ENCODE measurements at places on chromosomes 2 and 18.

DNA sequence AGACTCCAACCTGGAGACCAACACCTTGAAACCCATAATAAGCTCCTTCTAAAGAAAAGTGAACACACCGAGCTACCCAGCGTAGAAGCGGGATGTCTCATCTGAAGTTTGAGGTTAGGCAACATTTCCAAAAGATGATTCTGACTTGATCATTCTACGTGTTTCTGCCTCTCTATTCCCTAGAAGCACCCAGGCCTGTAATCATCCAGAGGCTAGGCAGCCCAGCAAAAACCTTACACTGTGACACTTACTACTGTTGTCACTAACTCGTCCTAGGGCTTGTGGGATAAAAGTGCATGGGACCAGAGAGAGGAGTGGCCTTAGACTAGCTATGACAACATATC is 1.4 kb downstream of the ZBTB14 start:
- no peak for DNase-seq

- DNase-seq = no peak
These were observed 128.9 kb upstream of the GATA6 start for GRCh38 chr18:22040533-22040932.

DNA sequence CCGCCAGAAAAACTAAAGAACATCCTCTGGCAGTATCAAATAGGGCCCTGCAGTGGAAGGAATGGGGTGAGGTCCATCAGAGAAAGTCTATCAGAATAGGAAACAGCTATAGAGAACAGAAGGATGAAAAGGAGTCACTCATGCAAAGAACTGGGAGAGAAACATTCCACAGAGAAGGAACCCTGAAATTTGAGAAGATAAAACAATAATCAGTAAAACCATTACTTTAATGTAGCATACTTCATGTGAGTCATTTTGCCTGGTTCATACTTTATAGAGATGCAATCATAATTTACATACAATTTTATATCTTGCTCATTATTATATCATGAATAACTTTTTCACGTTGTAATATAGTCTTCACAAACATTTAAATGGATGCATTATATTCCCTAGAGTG is 402.2 kb downstream of the NCKAP5 start:
- no peak for DNase-seq

DNA sequence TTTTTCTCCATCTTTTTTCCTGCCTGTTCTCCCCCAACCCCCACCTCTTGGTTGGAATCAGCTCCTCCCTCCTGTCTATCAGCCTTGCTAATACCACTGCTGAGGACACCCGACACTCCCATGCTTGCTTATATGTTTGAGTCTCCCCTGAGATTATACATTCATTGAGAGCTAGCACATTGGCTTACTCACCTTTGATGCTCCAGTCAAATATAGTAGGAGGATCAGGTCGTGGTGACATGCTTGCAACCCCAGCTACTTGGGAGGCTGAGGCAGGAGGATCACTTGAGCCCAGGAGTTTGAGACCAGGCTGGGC is 91.5 kb upstream of the CCBE1 start:
- DNase-seq = no peak

- DNase-seq = no peak
These were observed 168.4 kb upstream of the NCKAP5 start for GRCh38 chr2:133736674-133737073.

DNA sequence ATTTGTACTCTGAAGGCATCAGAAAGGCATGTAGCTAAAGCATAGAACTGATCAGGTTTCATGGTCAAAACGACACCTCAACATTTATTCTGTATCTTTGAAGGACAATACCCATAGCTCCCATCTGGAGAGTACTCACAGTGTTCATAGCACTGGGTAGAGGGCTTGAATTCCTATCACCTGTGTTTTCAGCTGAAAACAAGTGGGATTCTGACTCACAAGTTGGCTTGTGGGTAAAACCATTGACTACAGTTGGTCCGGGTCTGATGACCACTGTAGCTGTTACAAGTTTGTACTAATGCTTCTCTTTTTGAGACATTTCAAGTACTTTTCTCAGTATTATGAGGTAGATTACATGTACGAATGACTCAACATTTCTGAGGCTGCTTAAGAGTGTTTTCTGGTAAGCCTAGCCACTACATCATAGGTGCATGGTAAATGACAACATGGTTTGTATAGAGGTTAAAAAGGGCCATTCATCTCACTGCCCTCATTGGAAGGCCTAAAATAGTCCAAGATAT is 68.6 kb upstream of the PELI1 start:
- no peak for DNase-seq

GRCh38 chr18:7094427-7094826 is 23.2 kb downstream of the LAMA1 start:
- no peak for DNase-seq

DNA sequence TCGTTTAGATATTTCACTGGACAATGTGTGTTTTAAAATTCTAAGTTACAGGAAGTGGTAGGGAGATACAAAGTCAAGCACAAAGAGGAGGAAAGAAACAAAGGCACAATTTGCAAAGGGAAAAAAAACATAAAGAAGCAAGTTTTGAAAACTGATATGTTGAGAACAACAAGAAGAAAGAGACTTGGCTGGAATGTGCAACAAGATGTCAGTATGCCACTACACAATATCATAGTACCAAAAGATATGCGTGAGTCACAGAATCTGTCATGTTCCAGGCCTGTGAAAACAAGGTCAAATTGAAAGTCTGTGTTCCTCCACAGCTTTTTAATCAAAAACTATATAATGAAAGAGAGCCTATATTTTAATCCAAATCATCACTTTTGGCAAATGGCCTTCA is 12.0 kb downstream of the EXOC6B start:
- no peak for DNase-seq

DNA sequence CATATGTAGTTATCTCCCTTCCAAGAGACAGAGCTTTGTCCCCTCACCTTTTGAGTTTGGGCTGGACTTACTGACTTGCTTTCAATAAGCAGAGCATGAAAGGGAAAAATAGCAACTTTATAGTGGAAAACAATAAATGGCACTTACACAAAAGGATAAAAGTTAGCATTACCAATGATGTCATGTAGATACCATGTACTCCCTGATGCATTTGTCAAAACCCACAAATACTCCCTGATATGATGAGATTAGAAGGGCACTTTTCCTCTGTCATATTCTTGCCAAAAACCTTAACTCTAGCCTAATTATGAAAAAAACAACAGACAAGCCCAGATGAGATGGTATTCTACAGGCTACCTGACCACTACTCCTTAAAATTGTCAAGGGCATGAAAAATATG is 16.0 kb downstream of the HIBCH start:
- no peak for DNase-seq

GRCh38 chr18:79720359-79720733 is 40.7 kb downstream of the CTDP1 start:
- DNase-seq = no peak

DNA sequence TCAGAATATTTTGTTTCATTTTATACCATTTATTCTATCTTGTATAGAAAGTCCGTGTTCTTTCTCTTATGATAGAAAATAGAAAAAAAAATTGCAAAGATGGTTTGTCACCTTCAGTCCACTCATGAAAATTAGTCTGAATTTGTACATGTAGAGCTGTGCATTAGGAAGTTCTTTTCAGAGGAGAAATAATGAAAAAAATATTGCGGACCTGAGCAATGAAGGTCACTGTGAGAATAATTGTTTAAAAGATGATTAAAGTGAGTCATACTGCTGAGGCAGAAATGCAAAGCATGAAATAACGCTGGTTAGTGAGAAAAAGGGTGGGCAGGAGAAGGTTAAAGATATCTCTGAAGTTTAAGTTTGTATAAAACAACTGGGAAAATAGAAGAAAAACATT is 431.1 kb downstream of the TMX3 start:
- no peak for DNase-seq

DNA sequence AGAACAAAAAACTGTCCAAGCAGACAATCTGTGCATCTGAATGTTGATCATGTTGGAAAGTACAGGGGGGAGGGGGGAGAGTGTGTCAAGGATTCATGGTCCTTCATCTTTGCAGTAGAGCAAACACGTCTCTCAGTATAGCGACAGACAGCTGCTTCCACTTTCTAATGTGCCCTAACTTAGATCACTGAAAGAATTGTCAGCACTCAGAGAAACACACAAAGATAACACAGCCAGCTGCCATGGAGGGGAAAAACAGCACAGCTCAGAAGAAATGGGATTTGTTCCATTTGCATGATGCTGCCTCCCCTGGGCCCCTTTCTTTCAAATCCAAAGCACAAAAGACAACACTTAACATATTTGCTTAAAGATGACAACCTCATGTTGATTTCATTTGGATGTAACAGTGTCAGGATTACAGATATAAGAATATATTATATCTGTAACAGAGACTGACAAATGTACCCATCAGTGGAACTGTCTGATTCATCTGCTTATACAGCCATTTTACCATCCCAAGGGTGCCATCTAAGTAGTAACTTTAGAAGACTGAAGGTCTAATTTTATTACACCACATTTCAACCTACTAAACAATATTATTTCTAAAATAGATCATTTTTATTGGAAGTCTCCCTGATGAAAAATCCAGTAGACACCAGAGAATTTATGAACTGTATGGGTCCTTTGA is 17.7 kb downstream of the FIGN start:
- DNase-seq = no peak

GRCh38 chr2:10428924-10429323 is 19.2 kb downstream of the ODC1 start:
- DNase-seq = no peak

DNA sequence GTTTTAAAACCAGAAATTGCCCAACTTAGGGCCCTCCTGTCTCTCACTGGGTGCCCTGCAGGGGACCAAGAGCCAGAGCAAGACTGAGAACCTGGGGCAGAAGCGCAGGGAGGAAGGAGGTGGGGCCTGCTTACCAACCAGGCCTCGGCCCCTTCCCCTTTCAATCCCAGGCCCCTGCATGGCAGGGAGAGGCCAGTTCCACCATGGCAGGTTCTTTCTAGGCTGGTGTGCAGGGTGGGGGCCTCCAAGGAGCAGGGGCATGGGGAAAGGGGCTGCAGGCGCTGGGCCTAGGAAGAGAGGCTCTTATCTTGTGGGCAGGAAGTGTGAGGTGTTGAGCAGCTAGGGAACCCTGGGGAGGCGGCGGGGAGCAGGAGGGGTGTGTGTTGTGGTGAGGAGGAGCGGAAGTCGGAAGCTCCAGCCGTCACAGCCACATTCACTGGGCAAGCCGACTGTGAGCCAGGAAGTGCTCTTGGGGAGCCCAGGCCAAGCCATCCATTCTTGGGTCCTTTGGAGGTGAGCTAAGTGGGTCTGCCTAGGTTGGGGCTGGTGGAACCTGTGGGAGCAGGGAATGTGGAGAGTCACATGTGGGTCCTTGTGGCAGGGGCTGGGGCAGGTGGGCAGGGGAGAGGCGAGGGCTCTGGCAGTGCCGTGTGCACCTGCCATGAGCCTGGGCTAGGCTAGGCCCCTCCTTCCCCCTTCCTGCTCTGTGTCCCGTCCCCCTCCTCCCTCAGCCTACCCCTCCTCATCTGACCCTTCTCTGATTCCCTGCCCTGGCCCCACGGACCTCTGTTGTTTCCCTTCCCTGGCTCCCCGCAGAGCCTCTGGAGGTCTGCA is at the start of gene PSD4:
Gene PSD4, plus strand, starts transcription at position 430 of the 834 bp plus-strand sequence. CDS start 8,486 bp downstream, outside the sequence.
- DNase-seq = peak; percentile 97

DNA sequence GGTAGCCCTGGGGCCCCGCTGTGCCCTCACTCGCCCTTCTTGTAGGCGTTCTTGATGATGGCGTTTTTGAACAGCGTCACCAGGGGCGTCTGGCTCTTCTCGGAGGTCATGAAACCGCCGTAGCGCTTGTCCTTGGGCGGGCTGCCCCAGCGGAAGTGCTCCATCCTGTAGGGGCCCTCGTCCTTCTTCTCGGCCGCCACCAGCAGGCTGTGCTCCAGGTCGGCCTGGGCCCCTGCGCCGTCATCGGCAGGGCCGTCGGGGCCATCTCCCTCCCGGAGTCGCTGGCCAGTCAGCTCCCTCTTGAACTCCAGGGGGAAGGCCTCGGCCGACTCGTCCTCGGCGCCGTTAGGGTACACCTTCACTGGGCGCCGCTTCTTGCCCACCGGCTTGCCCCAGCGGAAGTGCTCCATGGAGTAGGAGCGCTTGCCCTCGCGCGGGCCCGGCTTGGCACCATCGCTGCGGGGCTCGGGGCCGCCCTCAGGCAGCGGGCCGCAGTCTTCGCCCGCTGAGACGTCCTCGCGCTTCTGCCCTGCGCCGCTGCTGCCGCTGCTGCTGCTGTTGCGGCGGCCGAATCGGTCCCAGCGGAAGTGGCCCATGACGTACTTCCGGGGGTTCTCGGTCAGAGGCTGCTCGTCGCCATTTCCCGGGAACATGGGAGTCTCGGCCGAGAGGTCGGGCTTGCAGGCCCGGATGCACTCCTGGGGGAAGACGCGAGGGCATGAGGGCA is 7.2 kb downstream of the POMC start:
- peak; percentile 94 for DNase-seq

GRCh38 chr18:8703781-8704301 is 1.5 kb upstream of the MTCL1 start:
- peak; percentile 77 for DNase-seq

Data from spleen (tissue), 13 donors.